Astrocyte of the cerebellum (primary cell): ENCODE measurements at places on chromosomes 2 and 18.

- peak; percentile 68 for DNase-seq
Observed at GRCh38 chr18:22432657-22433137, 15.0 kb upstream of the CTAGE1 start.

DNA sequence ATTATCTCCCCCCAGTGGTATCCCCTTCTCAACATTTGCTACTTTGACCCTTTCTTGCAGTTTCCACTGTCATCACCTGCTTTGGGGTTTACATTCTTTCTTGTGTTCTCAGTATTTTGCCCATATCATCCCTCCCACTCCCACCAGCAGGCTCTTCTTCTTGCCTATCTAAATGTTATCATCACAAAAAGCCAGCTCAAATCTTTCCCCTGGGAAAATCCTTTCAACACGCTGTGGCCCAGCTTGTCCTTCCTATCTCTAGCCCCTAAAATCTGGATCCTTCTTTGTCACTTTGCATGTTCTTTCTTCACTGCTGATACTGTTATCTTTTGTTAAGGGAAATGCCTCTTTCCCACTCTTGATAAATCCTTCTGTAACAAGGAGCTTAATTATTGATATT is 138.2 kb downstream of the RAD51AP2 start:
- DNase-seq, result no peak

DNA sequence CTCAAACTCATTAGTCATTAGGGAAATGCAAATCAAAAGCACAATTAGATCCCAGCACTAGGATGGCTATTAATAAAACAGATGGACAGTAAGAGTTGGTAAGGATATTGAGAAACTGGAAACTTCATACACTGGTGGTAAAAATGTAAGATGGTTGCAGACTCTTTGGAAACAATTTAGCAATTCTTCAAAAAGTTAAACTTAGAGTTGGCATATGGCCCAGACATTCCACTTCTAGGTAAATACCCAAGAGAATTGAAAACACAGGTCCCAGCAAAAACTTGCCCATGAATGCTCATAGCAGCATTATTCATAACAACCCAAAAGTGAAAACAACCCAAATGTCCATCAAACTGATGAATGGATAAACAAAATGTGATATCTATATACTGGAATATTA is 84.9 kb upstream of the ZFP36L2 start:
- DNase-seq, result peak; percentile 80

DNA sequence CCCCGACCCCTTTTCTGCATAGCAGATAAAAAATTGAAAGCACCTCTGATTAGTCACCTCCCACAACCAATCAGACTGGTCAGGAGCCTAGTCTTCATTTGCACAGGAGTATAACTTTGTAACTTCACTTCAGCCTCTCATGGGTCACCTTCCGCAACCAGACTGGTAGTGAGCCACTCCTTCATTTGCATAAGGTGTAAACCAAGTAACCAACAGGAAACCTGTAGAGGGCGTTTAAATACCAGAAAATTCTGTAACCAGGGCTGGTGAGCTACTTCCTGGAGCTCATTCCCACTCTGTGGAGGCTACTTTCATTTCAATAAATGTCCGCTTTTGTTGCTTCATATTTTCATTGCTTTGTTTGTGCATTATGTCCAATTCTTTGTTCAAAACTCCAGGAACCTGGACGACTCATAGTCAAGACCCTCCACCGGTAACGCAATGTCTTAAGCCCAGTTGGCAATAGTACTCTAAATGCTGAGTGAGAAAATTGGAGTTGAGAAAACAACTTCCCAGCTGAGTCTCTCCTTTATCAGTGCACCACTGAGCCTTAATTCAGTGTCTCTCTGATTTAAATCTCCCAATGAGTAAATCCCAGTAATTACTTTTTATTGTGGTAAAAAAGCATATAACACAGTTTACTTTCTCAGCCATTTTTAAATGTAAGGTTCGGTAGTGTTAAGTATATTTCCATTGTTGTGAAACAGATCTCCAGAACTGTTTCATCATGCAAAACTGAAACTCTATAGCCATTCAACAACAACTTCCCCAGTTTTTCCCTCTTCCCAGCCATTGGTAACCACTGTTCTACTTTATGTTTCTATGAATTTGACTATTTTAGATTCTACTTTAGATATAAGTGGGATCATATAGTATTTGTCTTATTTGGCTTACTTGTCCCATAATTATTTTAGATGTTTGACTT is 392.7 kb upstream of the SLC8A1 start:
- no peak for DNase-seq

DNA sequence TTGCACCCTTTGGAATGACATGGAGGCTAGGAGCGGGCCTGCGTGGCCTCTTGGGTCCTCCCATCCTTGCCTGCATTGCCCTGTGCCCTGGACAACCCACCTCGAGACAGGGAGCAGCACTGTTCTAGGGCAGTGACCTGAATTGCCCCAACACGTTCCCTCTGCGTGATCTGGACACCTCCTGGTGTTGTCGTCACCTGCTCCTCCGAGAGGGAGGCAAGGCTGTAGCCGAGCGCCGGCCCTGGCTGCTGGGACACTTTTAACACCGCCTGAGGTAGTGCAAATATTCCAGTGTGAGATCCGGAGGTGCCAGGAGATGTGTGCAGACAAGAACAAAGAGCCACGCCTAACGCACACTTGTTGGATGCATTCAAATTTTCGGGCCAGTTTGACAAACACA is 131.5 kb downstream of the SMAD7 start:
- no peak for DNase-seq

DNA sequence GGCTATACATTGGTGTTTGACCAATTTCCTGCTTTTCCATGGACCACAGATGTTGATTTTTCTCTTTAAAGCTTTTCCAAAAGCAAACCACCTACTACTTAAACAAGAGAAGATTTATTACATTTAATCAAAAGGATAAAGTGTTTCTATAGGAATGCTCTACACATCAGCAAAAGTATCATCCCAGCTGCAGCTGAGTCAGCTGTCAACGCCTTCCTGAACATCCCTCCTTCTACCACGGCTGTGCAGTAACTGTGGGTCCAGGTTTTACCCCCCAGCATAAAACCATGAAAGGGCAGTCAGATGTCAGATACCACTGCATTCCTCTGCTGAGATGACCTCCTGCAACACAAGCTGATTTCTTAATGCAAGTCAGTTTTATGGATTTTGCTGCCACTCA is 524.5 kb upstream of the MEX3C start:
- no peak for DNase-seq

DNA sequence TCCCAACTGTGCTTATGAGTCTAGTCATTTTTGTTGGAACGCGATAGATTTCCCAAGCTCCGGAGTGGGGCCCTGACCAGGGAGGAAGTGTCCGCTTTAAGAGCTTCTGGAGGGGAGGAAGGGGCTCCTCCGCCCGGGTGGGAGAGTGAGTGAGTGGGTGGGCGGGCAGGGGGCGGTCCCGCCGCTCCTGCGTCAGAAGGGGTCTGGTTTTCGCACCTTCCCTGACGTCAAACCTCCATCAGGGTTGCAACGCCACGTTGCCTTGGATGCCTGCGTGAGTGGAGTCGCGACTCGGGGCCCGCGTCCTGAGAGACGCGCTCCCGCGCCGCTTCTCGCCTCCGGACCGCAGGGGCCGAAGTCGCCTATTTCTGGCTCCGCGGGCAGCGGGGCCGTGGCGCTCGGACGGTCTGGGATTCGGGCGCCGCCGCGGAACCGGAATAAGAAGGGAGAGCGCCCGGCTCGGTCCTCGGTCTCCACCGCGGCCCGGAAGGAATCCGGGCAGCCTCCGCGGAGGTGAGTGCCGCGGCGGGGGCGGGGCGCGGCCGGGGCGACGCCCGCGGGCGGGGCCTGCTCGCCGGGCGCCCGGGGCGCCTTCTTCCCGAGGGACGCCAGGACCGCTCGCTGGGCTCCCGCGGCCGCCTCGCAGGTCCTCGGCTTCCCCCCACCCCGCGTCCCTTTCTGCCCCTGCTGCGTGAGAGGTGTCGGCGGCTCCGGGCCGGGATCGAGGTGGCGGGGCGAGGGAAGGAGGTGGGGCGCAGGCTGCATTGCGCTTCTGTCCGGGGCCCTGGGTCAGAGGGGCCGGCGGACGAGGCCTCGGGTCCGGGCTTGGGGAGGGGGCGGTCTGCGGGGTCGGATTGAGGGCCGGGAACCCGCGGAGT is at the start of gene ZDBF2:
Gene ZDBF2 (plus strand): TSS at position 230 of the 878 bp plus-strand sequence. CDS start 7,187 bp downstream, outside the sequence.
- DNase-seq, result peak; percentile 32

- no peak for DNase-seq
Observed at GRCh38 chr2:121359716-121360565, 74.9 kb upstream of the TFCP2L1 start.

DNA sequence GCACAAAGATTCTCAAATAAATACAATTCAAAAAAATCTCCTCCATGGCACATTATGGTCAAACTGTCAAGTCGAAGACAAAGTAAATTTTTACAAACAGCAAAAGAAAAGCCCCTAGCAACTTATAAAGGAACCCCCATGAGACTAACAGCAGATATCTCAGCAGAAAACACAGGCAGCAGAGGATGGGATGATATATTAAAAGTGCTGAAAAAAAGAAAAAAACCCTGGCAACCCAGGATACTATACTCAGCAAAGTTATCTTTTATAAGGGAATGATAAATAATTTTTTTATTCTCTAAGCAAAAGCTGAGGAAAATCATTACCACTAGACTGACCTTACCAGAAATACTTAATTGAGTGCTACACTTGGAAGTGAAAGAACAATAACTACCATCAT is 326.4 kb downstream of the CYRIA start:
- DNase-seq, result no peak

DNA sequence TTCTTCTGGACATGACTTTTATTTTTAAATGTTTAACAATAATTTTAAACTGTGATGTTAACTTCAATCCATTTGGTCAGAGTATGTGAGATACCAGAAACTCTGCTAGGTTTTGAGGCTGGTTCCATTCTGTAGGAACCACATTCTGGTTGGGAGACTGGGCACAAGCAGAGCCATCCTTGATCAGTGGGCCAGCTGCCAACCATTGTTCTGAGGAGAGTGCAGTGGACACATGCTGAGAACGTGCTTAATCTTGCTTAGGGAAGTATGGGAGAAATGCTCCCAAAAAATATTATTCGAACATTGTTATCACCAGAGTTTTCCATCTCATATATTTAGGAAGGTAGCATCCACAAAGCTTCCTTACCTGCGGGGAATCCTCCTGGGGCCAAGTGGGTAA is 155.8 kb downstream of the RTN4 start:
- DNase-seq, result no peak

GRCh38 chr2:152336854-152337510 is 2.0 kb downstream of the FMNL2 start:
- peak; percentile 51 for DNase-seq

DNA sequence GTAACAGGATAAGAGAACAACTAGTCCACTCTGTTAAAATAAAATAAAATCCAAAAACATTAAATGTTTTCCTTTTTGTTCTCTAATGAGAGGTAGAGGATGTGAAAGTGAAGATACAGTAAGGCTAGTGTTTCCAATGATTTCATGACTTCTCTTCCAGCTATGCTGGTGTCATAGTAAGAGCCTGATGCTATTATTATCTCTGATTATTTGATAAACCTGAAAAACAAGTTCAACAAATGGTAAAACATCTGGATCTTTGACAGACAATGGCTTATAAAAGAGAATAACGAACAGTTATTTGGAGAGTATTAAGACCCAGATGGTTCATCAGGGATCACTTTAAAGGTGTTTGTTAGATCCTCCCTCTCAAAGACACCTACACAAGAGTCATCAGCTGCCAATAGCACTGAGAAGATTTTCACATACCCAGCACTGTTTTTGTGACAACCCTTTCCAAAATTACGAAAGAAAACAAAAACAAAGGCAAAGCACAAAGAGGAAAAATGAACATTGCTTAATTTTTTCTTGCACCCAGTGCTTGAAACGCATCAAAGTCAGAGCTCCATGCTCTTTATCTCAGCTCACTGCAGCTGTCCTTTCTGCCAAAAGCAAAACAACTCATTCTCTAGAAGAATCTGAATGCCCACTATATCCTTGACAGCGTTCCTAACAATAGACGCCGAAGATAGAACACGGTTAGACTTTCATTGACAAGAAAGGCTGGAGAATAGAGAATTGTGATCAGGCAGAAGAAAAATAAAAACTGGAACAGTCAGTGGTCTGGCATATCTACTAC is 168.6 kb downstream of the SLC8A1 start:
- no peak for DNase-seq

GRCh38 chr2:135125940-135126339 is 73.8 kb downstream of the RAB3GAP1 start:
- DNase-seq, result no peak

DNA sequence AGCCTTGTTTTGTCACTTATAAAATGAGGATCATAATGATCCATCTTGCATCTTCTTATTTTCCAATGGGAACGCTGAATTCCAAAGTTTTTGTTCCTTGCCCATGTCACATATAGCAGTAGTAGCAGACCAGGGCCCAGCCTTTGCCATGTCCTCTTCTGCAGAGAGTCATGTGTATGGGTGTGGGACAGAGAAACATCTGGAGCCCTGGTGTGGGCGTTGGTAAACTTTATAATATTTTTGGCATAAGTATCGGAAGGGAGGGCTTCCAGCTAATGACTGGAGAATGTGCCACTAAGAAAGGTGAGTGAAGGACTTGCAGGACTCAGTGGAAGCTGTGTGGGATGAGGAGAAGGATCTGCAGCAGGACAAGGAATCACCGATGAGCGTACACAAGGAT is 157.2 kb downstream of the NCKAP5 start:
- DNase-seq, result no peak

GRCh38 chr2:98013407-98014042 is 17.8 kb upstream of the TMEM131 start:
- DNase-seq, result peak; percentile 81

GRCh38 chr18:73677450-73677849 is 470.2 kb downstream of the FBXO15 start:
- no peak for DNase-seq

- DNase-seq, result no peak
Observed at GRCh38 chr2:28582595-28582994, 86.7 kb downstream of the PLB1 start.

DNA sequence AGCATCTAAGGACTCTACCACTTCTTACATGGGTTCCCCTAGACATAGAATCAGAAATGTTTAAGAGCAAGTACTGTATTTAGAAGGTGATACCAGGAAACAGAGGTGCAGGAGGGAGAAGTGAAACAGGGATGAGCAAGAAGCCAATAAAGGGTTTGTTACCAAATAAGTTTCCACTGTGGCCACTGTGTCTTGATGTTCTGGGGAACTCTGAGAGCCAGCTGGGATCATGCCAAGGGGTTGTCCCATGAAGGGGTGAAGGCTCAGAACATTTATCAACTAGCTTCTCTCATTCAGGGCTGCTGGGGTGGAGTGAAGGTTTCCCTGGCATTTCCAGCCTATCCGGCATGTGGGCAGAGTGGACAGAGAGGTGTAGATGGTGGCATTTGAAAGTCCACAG is 147.1 kb upstream of the SH3BP4 start:
- no peak for DNase-seq

DNA sequence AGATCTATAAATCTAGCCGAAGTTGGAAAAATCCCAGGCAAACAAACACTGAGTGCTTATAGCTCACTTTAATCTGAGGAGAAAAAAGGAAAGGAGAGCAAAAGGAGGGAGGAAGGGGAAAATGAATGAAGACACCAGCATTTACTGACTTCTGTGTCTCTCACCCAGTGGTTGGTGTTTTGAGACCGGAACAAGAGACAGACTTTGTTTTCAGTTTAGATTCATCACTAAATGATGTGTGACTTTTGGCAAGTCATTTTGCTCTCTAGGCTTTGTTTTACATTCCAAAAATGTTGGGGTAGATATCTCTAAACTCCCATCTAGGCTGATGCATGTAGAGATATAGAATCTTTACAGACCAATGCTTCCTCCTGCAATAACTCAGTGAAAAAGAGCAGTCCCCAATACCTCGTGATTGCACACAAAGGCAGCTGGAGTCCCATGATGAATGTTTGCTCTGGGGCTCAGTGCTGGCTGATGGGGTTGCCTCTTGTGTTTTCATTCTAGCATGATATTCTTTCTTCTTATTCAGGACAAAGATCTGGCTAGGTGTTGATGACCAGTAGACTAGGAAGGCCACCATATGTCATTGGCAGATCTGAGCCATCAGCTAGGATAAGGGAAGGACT is 51.4 kb downstream of the TRIB2 start:
- DNase-seq, result no peak
